ENCODE measurements at places on chromosomes 2 and 18. TPM values are rescaled to one million over a fixed set of nuclear protein-coding genes. Genes with fewer than 3 reads are reported as not detected.

The SERPINB13 gene
- not detected for total RNA-seq

The CFC1 gene
- not detected for total RNA-seq

The UGT1A10 gene
- 0.83 TPM for total RNA-seq

The FRZB gene
- total RNA-seq = 0.09 TPM

The SPIRE1 gene
- total RNA-seq = 24.6 TPM

The GPAT2 gene
- total RNA-seq = 2.3 TPM

The TNFAIP6 gene
- 104 TPM for total RNA-seq

The RAMP1 gene
- total RNA-seq = 10.5 TPM

The CIB4 gene
- total RNA-seq = not detected

The ASNSD1 gene
- 71.1 TPM for total RNA-seq

The IL1R2 gene
- total RNA-seq = 1.7 TPM

The RAB6C gene
- total RNA-seq = not detected

The HJURP gene
- 2.4 TPM for total RNA-seq

The NEB gene
- 0.18 TPM for total RNA-seq

The CROCC2 gene
- 0.14 TPM for total RNA-seq

The DLX2 gene
- not detected for total RNA-seq

The UGT1A3 gene
- not detected for total RNA-seq

The CYP1B1 gene
- total RNA-seq = 23.0 TPM

The DNAJC27 gene
- 3.9 TPM for total RNA-seq

The NAT8 gene
- not detected for total RNA-seq

The CHRND gene
- not detected for total RNA-seq

The ZNF521 gene
- 25.0 TPM for total RNA-seq

The ALK gene
- under 0.01 TPM for total RNA-seq
